ENCODE measurements at places on chromosomes 5 and 9. TPM values are rescaled to one million over a fixed set of nuclear protein-coding genes. Genes with fewer than 3 reads are reported as not detected.

DNA sequence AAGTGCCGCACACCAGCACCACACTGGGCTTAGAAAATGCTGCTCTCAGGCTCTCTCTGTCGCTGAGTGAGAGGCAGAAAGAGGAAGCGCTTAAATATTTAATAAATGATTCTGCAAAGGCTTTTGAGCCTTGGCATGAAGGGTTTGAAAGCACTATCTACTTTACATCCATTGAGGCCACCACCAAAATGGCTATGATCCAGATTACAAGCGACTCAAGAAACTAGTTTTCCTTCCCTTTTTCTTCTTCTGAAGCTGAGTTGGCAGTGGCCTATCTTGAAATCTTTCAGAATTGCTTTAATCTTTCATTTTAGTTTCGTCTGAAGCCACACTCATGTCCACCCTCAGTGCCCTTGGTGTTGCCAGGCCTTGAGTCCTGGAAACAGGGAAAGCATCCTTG, 59.5 kb downstream of the EBF1 start:
- H3K36me3 ChIP-seq, result no peaks in the 10 kb centered on the region
- no peaks in the 10 kb centered on the region for H3K4me1 ChIP-seq
- peaks cover 34% of the 10 kb centered on the region for H3K27me3 ChIP-seq
- no peak overlapping the region for H3K27ac ChIP-seq

- H3K27me3 ChIP-seq, result no peaks in the 10 kb centered on the region
- H3K27ac ChIP-seq, result no peak overlapping the region
- H3K4me1 ChIP-seq, result no peaks in the 10 kb centered on the region
- no peaks in the 10 kb centered on the region for H3K36me3 ChIP-seq
- H3K4me3 ChIP-seq, result no peak overlapping the region
Measured at GRCh38 chr5:147971472-147971871, 65.1 kb upstream of the C5orf46 start.

DNA sequence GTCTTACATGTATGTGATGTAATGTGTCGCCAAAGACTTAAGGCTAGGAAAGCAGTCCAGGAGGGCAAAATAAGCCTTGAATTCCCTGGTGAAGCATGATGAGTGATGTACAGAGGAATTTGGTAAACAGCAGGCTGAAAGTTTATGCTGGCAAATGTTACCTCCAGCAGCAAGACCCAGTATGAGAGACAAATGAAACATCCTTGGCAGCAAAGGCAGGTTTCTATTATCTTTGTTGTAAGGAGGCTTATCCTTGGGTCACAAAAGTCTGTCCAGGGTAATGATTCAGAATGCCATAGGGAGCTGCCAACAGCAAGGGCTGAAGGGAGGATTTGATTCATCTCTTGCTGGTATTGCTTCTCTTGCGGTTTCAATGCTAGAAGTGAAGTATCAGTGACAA, 75.9 kb upstream of the HTR4 start:
- peaks cover 25% of the 10 kb centered on the region for H3K4me1 ChIP-seq
- H3K36me3 ChIP-seq, result no peaks in the 10 kb centered on the region
- no peak for DNase-seq

ANKRD31 gene
- 0.48 TPM for total RNA-seq

SLC6A7 gene
- total RNA-seq, result not detected

DNA sequence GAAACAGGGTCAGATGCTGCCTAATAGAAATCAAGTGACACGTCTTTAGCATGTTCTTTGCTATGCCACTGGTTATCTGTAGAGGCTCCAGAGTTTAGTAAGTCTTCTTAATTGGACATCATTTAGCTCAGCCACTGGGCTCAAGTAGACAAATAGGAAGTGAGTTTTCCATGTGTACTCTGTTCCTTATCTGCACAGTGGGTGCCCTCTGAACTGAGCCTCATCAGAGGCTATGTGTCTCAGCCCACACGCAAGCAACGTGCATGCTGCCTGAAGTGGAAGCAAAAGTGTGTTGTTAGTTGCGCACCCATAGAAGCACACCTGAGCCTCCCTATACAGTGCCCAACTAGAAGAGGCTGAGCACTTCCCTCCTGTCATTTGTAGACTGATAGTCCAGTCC, 134.7 kb downstream of the SEMA5A start:
- no peak for DNase-seq
- H3K4me3 ChIP-seq, result no peak overlapping the region
- H3K27ac ChIP-seq, result no peak overlapping the region
- no peaks in the 10 kb centered on the region for H3K27me3 ChIP-seq
- no peaks in the 10 kb centered on the region for H3K4me1 ChIP-seq
